ENCODE measurements at places on chromosomes 13 and 19.

GRCh38 chr13:62747629-62748028 is 1332.0 kb upstream of the PCDH20 start:
- DNase-seq: no peak

DNA sequence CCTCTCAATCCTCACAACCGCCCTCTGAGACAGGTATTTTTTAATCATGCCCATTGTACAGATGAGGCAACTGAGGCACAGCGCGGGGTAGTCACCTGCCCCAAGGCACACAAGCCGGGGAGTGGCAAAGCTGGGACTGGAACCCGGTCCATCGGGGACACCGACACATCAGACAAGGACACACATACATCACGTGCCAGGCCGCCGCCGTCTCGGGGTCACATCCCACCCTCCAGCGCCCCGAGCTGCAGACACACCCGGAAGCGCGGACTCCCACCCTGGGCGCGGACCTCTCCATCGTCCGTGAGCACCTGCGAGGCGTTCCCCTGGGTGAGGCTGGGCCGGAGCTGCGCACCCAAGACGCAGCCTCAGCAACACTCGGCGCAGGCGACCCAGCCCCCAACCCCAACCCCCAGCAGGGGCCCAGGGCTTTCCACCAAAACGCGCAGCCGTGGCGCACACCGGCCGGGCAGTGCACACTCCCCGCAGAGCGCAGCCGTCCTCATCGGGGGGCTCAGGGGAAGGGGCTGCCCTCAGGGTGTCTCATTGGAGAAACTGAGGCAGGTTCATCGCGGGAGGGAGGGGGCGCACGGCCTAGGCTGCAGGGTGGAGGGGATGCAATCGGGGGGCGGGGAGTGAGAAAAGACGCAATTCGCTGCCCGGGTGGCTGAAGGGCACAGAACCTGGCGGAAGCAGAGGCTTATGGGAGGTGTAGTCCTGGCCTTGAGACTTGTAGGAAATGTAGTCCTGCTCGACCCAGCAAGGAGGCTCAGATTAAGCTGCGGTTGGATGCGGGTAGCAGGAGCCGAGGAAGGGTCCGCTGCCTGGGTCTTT is 1.9 kb upstream of the LMTK3 start:
- peak; percentile 83 for DNase-seq

- no peak for DNase-seq
Measured at GRCh38 chr13:30648522-30649012, 30.8 kb downstream of the USPL1 start.

DNA sequence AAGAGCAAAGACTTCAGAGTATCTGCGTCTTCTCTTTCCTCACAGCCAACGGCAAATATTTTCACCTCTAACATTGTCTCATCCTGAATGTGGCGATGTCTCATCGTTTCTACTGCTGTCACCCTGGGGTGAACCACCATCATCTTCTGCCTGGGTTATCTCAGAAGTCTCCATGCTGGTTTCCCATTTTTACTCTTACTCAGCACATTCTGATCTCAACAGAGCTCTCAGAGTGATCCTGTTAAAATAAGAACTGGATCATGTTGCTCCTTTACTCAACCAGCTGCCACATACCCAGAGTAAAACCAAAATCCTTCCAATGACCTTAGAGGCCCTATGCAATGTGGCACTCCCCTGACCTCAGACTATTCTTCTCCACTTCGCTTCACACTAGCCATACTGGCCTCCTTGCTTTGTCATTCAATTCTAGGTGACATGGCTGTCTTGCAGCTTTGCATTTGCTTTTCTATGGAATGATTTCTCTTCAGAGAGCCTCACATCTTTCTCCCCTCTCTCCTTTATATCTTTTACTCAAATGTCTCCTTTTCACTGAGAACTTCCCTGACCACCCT is 7.8 kb upstream of the OLFM4 start:
- DNase-seq: no peak

GRCh38 chr19:3125900-3126524 is 9.8 kb upstream of the GNA15 start:
- DNase-seq: peak; percentile 76

DNA sequence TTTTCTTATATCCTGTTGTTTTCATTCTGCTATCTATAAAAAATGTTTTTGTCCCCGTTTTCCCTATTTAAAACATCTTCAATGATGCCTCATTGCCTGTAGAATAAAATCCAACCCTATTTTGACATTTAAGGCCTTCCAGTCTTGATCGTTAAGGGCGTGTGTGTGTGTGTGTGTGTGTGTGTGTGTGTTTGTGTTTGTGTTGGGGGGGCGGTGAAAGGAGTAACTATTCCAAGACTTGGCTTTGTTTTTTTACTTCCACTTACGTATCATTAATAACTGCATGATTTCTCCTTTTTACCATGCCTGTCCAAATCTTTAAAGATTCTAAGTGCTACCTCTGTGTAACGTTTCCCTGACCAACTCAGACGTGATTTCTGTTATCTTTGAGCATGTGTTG is 784 bp downstream of the PIBF1 start:
- peak; percentile 28 for DNase-seq

GRCh38 chr19:46493236-46494145 is 2.2 kb downstream of the PNMA8B start:
- peak; percentile 19 for DNase-seq

GRCh38 chr13:26538363-26539317 is 18.8 kb upstream of the WASF3 start:
- no peak for DNase-seq

DNA sequence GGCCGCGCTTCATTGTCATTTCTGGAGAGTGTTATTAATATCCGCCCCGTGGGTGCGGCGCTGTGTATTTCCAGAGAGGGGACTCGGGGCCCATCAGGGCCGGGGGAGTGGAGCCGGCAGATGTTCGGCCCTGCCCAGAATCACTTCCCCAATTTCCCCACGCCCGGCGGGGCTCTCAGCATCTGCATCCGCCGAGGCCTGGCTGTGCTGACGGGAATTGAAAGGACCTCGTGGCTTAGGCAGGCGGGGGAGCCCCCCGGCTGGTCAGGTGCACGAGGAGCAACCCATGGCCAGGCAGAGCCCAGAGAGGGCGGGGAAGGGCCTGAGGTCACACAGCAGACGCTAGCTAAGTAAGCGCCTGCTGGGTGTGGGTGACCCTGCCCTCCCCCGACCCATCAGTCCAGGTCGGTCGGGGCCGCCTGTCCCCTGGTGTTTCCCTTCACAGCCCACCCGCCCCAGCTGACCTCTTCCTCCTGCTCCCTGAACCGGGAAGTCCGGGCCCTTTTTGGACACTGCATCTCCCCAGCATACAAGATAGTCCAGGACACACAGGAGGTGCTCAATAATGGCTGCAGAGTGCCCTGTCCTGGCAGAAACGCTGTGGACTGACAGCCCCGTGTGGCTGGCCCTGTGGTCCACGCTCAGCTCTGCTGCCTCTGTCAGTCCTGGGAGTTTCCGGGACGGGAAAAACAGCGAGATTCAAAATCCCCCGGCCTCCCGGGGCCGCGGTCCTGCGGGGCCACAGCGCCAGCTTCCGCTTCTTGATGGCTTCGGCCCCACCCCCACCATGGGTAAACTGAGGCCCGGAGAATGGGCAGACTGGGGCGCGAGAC is 22.1 kb downstream of the ARID3A start:
- DNase-seq: peak; percentile 35

- DNase-seq: no peak
Measured at GRCh38 chr19:6273701-6274601, 5.8 kb downstream of the MLLT1 start.

- DNase-seq: no peak
Measured at GRCh38 chr13:77975358-77976042, 56.9 kb upstream of the EDNRB start.

DNA sequence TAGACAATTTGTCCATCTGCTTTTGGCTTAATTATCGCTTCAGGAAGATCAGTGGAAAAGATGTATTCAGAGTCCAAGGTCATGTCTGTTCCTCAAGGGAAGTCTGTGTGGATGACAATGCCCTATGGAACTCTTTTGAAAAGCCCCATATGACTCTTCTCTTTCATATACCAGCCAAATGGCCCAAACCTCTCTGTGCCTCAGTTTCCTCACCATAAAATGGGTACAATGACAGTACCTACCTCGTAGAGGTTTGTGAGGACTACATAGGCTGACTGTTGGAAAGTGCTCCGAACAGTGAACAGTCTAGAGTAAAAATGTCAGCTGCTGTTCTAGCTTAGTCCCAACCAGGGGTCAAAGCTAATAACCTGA is 104.6 kb downstream of the COL4A2 start:
- no peak for DNase-seq

- peak; percentile 21 for DNase-seq
Measured at GRCh38 chr19:13012690-13013608, 17.7 kb downstream of the NFIX start.

- DNase-seq: no peak
Measured at GRCh38 chr13:95180513-95181245, 120.6 kb downstream of the ABCC4 start.

DNA sequence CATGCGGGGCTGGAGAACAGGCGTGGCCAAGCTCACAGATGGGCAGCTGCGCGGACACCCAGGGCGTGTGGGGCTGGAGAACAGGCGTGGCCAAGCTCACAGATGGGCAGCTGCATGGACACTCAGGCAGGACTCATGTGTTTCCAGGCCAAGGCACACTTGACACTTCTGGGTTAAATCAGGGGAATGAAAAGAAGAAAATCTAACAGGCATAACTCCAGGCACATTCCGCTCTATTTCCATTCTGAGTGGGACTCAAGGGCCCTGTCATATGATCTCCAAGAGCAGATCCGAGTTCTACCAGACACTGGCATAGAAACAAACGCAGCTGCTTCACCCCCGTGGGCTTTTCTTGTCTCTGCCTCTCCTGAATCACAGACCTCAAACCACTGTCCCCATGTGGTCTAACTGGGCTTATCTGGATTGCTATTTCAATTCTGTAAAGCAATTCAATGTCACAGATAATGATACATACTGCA is 17.4 kb upstream of the C13orf46 start:
- DNase-seq: no peak

- DNase-seq: no peak
Measured at GRCh38 chr13:106756446-106756845, 188.5 kb upstream of the ARGLU1 start.

DNA sequence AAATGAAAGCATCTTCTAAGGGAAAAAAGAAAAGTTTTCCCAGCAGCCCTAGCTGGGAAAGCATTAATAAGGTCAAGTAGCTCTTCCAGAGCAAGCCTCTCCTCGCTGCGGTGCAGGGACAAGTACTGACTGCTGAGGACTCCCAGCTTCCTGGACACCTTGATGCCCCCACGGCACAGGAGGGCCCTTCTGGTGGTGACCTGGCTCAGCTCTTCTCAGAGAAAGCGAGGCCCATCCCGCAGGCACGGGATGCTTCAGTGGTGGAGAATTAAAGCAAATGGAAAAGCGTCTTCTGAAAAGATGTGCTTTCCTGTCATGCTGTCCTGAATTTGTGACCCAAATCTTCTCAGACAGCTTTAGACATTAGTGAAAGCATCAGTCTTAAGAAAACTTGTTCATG is 38.8 kb upstream of the LATS2 start:
- no peak for DNase-seq

GRCh38 chr19:46271481-46272197 is 25.2 kb upstream of the HIF3A start:
- DNase-seq: no peak

GRCh38 chr19:38843175-38843758 is 6.5 kb downstream of the HNRNPL start:
- no peak for DNase-seq

DNA sequence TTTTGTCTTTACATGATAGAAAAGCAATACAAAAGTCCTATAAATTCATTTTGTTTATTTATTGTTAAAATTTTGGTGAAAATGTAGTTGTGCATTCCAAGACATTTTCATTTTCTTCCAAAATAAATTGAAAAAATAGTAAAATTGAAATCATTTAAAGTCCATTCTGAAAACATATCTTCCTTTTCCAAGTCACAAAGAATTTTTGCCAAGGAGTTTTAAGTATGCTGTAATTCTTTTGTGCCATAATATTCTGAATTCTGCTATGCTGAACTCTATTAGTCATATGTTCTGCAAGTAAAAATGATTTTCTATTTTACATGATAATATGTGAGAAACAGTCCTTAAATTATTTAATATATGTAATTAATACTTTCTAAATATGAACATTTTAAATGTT is 879.6 kb upstream of the SLC10A2 start:
- DNase-seq: no peak

- DNase-seq: no peak
Measured at GRCh38 chr19:27774337-27774736, 1438.6 kb downstream of the UQCRFS1 start.

- DNase-seq: no peak
Measured at GRCh38 chr13:21336609-21337349, 122.3 kb downstream of the ZDHHC20 start.

DNA sequence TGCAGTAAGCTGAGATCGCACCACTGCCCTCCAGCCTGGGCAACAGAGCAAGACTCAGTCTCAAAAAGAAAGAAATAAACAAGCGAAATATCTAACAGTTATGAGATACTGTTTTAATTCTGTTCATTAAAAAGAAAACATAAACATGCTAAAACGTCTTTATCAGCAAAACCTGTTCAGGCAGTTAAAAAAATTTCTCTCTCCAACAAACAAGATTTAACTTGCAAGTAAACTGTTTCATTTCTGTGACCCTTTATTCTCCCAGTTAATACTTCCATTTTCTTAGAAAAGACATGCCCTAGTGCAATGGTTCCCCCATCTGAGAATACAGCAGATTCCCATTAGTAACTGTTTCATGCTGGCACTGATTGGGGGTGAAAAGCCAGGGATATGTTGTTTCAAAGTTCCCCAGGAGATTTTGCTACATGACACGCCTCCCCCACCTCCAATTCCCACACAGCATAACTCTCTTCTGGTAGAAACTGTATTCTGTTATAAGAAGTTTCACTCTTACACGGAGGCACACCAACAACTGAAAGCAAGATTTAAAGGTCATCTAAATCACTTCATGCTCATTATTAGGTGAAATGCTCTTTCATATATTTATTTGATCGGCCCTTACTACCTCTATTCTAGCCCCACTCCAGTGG is 24.4 kb downstream of the ELF1 start:
- no peak for DNase-seq

DNA sequence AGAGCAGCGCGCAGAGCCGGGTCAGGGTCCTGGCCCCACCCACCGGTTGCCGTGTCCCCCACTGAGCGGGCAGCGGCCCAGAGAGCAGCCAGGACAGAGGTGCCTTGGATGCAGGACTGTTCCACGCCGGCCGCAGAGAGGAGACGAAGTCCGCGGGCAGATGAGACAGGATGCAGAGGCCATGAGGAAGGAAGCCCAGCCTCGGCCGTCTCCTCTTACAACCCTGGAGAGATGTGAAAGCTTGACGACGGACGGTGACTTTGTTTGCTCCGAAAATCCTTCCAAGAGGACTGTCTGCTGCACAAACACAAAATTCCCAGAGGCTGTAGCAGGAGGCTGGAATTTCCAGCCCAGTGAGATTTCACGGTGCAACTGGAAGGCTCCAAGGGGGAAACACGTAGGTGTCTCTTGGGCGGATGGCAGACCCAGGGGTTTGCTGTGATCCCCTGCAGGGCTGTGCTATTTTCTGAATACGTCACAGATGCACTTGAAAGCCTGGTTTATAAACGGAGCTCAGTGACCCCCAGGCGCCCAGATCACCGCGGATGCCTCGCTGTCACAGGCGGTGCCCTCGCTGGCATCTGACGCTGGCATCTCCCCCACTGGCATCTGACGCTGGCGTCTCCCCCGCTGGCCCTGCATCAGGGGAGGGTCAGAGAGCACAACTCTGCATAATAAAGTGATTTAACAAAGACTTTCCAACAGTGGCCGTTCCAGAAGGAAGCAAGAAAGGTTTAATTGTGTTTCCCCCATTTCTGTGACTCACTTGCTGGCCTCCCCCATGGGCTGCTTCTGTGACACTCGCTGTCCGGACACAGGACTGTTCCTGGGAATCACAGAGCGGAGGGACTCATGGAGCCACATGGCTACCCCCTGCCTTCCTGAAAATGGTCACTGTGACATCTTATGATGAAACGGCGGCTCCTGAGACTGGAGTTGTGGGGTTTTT is 62.0 kb upstream of the C13orf46 start:
- no peak for DNase-seq
